ENCODE measurements at places on chromosomes 16 and 17.

- DNase-seq: no peak
Observed at GRCh38 chr16:69941251-69942098, 9.7 kb upstream of the CLEC18A start.

DNA sequence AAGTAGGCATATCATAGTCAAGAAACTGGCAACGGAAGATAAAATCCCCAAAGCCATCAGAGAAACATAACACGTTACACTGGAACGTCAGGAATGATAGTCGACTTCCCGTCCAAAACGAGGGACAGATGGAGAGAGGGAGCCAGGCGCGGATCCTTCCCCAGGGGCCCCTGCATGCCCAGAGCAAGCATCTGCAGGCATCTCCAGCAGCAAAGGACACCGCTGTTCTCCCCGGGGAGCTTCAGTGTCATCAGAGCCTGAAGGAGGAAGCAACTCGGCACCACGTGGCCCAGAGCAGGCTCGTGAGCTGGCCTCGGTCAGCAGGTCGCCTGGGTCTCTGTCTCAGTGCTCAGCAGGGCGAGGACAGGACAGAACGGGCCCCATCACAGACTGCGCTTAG, 50.1 kb downstream of the LMF1 start:
- DNase-seq: peak; percentile 44

DNA sequence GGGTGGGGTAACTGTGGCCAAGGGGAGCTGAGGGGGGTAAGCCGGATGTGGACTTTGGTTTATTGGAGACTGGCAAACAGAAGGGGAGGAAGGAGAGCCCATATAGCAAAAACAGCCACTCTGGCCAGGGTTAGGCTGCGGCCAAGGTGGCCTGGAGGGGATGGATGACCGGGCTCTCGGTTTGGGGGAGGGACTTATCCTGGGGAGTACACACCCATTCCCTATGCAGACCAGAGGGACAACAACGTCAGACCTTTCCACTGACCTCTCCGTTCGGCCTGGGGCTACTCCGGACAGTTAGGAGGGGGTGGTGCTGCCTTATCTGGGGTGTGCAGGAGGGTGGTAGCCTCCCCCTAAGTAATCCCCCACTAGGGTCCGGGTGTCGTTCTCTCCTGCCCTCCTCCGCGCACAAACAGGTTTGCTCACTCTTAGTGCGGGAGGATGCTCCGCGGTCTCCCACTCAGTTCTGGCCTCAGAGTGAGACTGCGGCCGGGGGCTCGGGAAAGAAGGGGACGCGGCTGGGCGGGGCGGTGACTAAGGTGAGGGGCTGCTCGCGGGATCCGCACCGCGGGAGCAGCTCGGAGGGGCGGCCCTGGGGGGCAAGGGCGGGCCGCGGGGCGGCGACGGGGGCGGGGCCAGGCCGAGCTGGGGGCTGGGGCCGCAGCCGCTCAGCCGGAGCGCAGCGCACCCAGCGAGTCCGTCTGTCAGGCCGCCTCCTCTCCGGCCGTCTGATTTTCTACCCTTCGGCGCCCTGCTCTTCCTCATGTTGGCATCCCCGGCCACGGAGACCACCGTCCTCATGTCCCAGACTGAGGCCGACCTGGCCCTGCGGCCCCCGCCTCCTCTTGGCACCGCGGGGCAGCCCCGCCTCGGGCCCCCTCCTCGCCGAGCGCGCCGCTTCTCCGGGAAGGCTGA, at the start of gene WNK4:
WNK4 (plus strand) TSS at position 675 of the 915 bp plus-strand sequence; CDS start at position 764, 89 bp downstream.
- peak; percentile 83 for DNase-seq

- DNase-seq: peak; percentile 73
Observed at GRCh38 chr17:49851387-49852291, 3.8 kb upstream of the TAC4 start.

GRCh38 chr16:79420493-79420892, 180.0 kb downstream of the MAF start:
- DNase-seq: no peak

DNA sequence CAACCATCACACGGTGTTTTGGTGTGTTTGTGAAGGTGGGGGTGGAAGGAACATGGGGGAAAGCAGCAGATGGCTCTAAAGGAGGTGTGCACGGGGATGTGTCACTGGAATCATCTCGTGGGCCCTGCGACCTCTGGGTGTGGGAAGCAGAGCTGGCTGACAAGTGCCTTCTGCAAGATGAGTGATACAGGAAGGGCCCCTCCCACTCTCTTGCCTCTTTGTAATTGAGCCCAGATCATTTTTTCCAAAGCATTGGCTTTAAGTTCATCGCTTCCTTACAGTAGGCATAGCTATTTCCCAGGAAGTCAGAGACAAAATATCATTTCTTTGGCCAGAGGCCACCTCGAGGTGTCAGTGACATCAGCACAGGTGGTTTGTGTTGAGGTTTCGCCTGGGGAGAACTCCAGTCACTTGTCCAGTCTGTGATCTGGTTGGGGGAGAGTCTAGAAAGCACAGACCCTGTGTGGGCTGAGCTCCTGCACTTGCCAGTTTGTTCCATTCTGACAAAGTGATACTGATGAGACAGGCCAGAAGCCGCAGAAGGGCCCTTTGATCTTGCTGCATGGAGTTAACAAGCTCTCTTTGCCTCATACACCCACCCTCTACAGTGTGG, 20.6 kb upstream of the SNTB2 start:
- peak; percentile 69 for DNase-seq

DNA sequence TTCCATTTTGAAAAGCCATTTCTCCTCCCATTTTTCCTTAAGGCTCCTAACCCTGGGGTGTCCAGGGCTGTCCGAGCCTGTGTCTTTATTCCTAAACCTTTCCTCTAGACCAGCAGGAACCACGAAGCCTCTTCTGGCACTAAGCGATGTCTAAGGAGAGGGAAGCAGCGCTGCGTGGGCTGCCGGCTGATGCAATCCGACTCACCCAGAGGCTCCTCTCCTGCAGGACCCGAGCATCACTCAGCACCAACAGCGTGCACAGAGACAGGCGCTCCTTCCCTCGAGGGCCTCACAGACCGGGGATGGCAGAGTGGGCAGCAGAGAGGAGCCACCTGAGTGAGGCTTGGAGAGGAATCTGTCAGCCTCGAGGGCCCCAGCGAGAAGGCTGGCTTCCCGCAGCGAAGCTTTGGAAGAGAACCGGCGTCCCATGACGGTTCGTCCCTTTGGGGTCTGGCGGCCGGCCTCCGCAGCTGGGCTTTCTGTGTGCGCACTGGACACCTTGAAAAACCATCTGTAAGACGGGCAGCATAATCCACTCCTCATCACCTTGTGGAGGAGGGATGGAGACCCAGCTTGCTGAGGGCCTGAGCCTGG, 174.3 kb downstream of the FOXL1 start:
- no peak for DNase-seq
